ENCODE measurements at places on chromosomes 13 and 19.

- no peak for DNase-seq
Measured at GRCh38 chr19:16252459-16253205, 54.9 kb downstream of the AP1M1 start.

GRCh38 chr19:52722062-52723003 lies 12.5 kb downstream of the ZNF611 start:
- no peak for DNase-seq

- no peak for DNase-seq
Measured at GRCh38 chr19:1122972-1123363, 19.2 kb downstream of the GPX4 start.

DNA sequence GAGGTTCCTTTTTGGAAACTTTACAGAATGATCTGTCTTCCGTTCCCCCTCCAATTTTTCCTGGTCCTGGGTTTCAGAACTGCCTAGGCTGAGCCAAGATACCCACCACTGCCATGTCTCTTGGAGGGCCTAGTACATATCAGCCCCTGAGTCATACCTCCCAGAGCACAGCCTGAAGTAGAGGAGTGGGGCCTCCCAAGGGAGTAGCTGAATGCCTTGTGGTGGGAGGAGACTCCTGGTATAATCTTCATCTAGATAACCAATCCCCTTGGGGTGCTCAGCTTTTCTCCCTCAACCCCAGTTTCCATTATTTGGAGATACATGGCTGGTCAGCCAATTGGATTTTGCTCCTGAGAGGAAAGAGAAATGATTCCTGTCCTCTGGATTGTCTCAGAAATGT lies 30.3 kb downstream of the ZNF763 start:
- no peak for DNase-seq

DNA sequence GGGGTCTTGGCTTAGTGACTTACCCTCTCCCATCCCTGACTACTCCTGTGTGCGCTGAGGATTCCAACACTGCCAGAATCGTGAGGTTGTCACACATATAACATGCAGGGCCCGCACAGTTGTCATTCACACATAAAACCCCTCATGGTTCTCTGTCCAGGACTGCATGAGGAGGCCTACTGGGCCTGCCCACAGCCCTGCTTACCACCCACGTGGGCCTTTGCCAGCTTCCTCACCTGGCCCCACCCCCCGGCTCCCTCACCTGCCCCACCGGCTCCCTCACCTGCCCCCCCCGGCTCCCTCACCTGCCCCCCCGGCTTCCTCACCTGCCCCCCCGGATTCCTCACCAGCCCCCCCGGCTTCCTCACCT lies 197.2 kb downstream of the TEX29 start:
- no peak for DNase-seq

GRCh38 chr13:93775507-93776108 lies 549.0 kb downstream of the GPC6 start:
- DNase-seq = no peak

GRCh38 chr13:110648146-110648819 lies 32.9 kb downstream of the NAXD start:
- no peak for DNase-seq

- DNase-seq = no peak
Measured at GRCh38 chr19:10061717-10062310, 24.3 kb upstream of the SHFL start.

GRCh38 chr13:60642552-60642951 lies 245.5 kb downstream of the TDRD3 start:
- DNase-seq = no peak

DNA sequence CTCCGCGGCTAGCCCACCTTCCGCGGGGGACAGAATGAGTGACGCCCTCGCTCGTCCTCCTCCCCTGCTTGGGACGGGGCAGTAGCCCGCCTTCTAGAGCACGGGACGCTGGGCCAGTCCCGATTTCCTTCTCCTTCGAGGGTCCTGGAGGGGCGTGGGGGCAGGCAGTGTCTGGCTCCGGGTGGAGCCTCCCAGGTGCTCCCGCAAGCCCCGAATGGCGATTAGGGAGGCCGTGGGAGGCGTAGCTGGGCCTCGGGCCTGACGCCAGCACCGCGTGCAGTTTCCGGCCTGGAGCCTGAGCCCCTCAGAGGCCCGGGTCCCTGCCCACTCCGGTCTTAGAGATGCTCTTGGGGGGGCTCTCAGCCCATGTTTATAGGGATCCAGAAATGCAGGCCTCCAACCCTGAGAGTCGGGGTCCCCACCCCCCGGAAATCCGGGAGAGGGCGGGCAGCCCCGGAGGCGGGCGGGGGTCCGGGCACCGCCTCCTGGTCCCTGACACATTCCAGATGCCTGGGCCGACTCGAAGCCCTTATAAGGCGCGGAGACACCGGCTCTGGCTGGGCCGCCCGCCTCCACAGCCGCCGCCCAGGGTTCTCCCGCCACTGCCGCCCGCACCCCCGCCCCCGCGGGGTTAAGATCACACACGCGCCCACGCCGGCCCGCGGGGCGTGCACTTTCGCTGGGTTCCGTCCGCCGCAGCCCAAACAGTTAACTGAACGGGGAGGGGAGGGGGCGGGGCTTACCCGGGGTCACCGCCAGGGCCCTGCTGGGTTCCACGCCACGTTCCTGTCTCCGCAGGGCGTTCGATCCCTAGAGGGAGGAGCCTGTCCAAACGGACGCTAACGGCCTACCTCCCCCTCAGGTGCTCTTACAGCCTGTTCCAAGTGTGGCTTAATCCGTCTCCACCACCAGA lies 1.5 kb downstream of the MYADM start:
- peak; percentile 77 for DNase-seq

DNA sequence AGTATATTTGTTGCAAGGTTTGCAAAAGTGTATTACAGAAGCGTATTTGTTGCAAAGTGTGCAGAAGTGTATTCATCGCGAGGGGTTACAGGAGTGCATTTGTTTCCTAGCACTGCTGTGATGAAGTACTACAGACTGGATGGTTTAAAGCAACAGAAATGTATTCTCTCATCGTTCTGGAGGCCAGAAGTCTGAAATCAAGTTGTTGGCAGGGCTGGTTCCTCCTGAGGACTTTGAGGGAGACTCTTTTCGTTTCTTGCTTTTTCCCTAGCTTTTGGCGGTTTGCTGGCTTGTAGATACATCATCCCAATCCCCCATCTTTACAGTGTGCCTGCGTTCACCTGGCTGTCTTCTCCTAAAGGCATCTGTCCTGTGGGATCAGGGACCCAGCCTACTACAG lies 127.9 kb upstream of the USP29 start:
- DNase-seq = no peak

DNA sequence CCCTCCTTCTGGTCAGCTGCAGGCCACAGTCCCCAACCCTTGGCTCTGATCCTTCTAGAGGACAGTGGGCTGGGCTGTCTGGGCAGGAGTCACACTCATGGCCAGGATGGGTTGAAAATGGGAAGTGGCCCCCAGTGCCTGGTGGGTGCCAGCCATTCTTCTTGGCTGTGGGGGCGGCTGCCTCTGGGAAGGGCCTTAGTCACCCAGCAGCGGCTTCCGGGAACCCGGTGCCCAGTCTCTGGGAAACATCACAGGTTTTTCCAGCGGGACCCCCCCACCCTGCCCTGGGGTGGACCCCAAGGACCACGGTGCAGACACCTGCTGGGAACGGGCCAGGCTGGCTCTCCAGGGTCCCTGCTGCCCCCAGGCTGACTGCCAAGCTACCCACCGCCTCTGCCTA lies 27.3 kb upstream of the SLC7A10 start:
- no peak for DNase-seq

DNA sequence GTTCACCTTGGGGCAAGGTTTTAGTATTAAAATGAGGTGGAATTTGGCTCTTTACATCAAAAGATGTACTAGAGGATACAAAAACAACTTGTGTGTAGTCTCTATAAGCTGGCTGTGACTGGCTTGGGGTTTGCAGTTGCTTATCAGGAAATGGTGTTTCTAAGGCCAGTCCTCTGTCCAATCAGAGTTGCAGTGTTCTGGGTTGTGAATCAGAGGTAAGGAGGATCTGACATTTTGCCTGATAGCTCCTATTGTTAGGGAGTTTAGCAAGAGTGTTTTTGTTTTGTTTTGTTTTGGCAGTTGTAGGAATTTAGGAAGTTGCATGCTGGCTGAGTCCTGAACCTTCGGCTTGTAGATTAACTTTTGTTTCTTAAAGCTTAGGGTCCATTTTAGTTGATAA lies 20.1 kb upstream of the ESD start:
- no peak for DNase-seq

- peak; percentile 5 for DNase-seq
Measured at GRCh38 chr19:41427647-41428480, 690 bp upstream of the B3GNT8 start.

DNA sequence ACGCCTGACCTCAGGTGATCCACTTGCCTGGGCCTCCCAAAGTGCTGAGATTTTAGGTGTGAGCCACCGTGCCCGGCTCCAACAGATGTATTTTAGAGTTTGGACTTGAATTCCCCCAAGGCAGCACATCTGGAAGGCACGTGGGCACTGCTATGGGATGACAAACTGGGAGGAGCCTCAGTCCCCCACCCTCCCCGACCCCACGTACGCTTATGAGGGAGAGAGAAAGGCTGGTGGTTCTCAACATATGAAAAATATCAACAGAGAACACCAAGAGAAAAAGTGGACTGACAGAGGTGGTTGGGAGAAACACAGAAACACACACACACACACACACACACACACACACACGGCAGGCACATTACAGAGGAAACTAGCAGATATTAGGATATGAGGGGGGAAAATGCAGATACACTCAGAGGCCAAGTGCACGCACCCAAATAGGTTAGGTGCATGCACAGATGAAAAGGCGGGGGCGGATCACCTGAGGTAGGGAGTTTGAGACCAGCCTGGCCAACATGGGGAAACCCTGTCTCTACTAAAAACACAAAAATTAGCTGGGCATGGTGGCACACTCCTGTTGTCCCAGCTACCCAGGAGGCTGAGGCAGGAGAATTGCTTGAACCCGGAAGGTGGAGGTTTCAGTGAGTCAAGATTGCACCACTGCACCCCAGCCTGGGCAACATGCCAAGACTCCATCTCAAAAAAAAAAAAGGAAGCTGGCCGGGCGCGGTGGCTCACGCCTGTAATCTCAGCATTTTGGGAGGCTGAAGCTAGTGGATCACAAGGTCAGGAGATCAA lies 3.2 kb downstream of the STX10 start:
- DNase-seq = no peak

DNA sequence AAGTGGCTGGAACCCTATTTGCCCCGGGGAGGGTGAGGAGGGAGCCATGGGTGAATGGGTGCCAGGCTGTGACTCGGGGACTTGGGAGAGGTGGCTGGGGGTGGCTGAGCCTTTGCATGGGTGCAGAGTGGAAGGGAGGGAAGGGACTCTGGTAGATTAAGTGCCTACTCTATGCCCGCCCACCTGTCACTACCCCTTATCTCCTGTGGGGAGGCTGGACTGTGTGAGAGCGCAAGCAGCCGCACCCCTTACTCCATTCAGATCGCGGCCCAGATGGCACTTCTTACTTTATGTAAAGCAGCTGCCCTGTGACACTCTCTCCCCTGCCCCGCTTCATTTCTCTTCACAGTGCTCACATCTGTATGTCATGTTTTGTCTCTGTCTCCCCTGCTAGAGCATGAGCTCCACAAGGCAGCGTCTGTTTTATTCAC lies 2.9 kb downstream of the KASH5 start:
- no peak for DNase-seq

DNA sequence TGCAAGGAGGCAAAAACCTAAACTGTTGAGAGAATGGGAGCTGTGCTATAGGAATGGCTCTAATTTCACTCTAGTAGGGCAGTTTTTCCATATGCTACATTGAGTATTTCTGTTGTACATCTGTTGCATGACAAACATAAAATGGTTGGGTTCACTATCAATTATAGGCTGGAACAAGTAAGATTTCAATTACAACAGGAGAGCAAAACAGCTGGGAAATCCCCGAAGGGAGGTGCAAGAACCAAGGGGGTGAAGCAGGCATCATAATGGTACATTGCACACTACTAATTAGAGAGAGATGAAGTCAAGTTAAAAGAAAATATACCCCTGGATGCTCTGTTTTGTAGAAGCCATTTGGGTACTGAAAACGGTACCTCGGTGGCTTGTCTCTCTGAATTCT lies 389.5 kb downstream of the PCDH9 start:
- DNase-seq = no peak

DNA sequence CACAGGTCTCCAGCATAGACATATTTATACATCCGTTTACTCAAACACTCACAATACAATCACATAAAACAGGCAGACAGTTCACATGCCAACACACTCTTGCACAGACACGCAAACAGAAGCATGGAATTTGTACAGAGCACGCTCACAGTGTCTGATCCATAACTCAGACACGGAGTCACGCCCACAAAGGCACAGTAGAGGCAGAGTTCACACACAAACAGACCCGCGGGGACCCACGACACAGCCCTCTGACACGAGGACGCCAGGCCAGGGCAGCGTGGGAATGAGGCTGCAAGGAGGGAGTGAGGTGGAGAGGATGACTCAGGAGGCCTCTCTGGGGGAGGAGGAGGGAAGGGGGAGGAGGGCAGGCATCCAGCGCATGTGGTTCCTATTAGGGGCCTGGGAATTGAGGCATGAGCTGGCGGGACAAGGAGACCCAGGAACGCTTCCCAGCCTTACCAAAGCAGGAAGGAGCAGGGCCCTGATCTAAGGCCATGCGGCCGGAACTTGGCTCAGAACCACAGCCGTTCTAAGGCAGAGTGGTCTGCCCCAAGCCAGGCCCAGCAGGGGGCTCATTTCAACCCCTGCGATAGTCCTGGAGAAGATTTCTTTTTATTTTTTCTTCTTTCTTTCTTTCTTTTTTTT lies 9.1 kb upstream of the OLFM2 start:
- no peak for DNase-seq

DNA sequence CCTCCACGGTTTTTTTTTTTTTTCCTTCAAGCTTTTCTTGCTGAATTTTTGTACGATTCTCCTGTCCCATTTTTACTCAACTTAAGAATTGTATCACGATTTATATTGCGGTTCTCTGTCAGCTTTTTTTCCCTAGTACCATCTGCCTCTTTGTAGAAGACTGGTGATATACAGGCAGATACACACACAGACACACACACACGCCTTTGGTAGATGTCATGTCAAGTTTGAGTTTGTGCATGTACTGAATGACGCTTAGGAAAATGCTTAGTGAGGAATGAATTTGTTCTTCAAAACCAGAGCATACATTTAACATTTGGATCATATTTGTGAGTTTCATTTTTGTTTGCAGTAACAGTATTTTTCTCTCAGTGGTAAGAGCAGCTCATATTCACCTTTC lies 82.0 kb upstream of the MBNL2 start:
- no peak for DNase-seq

- no peak for DNase-seq
Measured at GRCh38 chr13:97275776-97276501, 53.8 kb downstream of the MBNL2 start.

- DNase-seq = no peak
Measured at GRCh38 chr13:98468361-98468760, 108.5 kb downstream of the STK24 start.

DNA sequence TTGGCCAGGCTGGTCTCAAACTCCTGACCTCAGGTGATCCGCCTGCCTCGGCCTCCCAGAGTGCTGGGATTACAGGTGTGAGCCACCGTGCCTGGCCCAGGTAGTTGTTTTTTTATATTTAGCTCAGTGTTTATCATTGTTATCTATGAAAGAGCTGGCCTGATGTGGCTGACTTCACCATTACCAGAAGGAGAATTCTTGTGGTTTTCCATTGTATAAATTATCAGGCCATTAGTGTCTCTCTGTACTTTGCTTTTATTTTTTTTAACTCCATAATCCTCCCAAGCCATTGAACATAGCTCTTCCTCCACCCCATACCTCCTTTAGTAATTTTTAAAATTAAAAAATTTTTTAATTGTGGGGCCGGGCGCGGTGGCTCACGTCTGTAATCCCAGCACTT lies 24.2 kb downstream of the CERS4 start:
- DNase-seq = no peak

- DNase-seq = no peak
Measured at GRCh38 chr13:111120422-111120821, 5.3 kb downstream of the ARHGEF7 start.

Data from activated CD8-positive, alpha-beta memory T cell treated with anti-CD3 and anti-CD28 coated beads for 1 hour (primary cell).